ENCODE measurements at places on chromosomes 12 and 14.

DNA sequence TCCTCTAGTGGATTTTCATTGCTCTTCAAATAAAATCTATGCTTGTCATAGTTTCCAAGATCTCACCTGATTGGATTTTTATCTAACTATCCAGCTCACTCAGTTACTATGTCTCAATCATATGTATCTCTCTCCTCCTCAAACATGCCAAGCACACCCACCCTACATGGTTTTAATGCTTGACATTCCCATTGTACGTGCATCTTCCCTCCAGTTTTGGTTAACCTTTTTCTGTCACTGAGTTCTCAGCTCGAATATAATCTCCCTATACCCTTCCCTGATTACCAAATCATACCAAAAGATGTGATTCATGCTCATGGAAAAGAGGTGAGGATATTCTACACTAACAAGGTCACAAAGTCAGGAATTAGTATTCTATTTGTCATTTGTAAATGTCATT is 12.0 kb upstream of the PTPRQ start:
- DNase-seq = peak; percentile 12

DNA sequence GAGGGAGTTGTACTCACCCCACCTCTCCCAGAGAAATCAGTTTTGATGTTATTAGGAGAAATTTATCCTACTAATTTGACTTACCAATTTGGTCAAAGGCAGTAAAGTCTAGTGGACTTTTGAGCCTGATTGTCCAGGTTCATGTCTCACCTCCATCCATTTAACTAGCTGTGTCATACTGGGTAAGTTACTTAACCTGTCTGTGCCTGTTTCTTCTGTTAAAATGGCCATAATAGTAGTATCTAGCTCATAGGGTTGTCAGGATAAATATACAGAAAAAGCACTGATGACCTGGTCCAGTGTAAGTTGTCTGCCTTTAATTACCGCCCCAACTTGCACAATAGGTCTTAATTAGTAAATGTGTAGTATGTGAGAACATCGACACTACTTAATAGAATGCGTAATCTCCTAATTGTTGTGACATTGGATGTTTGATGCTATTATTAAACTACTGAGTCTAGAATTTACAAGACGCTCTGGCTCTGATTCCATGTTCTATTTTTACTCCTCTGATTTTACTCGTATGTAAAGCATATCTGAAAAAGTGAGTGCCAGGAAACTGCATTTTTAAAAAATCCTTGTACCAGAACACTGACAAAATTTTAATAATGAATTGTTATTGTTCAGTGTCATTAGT is 1.5 kb downstream of the RAB21 start:
- DNase-seq = peak; percentile 5

DNA sequence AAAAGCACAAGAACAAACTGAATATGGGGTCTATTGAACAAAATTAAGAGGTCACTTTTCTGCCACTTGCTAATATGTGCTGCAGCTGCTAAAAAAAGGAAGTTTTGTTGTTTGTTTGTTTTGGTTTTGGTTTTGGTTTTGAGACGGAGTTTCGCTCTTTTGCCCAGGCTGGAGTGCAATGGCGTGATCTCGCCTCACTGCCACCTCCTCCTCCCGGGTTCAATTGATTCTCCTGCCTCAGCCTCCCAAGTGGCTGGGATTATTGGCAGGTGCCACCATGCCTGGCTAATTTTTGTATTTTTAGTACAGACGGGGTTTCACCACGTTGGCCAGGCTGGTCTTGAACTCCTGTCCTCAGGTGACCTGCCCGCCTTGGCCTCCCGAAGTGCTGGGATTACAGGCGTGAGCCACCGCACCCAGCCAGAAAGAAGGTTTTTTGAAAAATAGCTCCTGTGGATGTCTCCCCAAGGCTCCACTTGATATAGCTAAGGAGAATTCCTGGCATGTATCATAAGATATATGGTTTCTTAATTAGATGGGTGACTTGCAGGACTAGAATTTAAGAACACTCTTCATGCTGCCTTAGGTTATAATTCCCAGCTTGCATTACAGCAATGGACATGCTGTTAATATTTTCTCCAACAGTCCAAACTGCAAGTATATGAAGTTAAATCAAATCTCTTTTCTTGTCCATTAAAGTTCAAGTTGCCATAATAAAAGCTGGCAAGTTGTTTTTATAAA is 237.6 kb upstream of the AMIGO2 start:
- DNase-seq = no peak

- no peak for DNase-seq
These were observed 80.4 kb downstream of the EML1 start for GRCh38 chr14:99873653-99874052.

- no peak for DNase-seq
These were observed 142.9 kb upstream of the WSCD2 start for GRCh38 chr12:107986183-107986582.

DNA sequence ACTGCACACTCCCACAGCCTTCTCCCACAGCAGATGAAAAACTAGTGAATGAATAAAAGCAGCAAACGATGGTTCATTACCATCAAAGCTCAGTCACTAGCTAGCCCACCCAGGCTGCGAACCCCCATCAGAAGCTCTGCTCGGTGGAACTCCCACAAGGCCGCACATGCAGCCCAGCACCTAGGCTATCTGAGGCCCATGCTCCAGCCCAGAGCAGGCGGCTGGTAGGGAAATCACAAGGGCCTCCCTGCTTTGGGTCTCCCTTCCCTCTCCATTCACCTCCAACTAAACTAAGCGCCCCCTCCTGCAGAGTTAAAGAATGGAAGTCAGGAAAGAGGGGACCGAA is 69.0 kb downstream of the ITPK1 start:
- no peak for DNase-seq

GRCh38 chr12:23066095-23066494 is 441.1 kb downstream of the ETNK1 start:
- DNase-seq = no peak

- DNase-seq = no peak
These were observed 57.1 kb downstream of the AEBP2 start for GRCh38 chr12:19496219-19496878.

DNA sequence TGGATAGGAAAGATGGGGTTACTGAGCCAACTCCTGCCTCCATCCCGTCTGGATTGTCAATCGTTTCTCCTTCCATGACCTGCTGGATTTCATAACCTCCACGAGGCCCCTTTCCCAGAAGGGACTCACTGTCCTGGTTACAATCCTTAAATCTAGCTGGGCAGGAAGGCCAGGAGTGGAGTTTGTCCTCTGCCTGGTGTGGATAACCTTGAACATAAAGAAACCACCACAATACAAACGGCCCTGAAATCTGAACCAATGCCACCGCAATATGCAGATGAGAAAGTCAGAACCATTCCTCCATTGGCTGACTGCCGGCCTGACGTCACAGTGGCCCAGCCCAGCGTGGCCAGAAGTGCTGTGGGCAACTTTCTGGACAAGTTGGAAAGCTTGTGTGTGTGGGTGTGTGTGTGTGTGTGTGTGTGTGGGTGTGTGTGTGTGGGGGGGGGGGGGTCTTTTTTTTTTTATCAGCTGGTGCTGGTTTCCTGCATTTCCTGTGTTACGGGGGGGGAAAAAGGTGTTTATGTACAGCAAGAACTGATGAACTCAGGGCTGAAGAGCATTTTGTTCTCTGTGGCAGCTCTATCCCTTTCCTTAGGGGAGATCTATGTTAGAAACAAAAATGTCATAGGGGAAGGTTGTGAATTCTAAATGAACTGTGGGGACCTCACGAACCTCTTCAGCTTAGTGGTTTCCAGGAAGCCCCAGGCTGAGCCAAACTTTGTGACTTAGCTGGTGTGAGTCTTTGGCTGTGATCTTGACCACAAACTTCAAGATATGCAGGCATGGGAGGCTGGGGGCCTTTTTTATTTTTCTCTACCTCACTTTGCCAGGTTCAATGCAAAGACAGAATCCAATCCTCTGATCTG is 81.6 kb upstream of the MED13L start:
- DNase-seq = peak; percentile 44

DNA sequence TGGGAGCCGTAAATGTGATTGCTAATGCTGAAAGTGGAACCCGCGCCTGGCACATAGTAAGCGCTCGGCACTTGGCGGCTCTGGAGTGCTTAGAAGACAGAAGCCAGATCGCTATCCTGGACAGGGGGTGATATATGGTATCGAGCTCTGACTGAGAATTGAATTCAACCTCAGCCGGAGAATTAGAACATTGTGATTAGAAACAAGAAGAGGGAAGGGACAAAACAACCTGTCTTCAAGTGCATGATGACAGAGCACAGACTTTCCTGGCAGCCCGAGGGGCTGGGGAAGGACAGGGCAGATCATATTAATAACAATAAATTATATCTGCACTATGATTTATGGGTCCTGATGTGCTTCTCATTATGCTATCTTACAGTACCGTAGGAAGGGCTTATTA is 66.9 kb upstream of the TBX3 start:
- DNase-seq = no peak

- DNase-seq = no peak
These were observed 18.6 kb downstream of the GNS start for GRCh38 chr12:64740646-64741045.

Data from PC-3 (cell line).